NCI-H187 treated with DMSO at 0.1 percent for 48 hours (cell line): ENCODE measurements at places on chromosomes 13 and 19.

DNA sequence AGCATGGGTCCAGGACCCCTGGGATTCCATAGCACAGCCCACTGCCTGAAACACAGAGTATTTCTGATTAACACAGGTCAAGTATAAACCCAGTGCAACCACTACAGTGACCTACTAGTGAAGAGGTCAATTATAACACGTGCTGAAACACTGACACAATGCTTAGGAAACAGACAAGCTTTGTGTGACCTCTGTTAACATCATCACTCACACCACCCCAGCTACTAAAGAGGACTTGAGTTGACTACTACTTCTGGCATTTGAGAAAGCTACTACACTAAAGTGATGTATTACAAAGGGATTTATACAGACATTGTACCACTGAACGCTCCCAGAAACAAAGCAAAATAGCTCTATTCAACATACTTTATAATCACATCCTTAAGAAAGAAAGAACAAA lies 1935.9 kb upstream of the PCDH20 start:
- DNase-seq, result no peak

- DNase-seq, result no peak
Measured at GRCh38 chr13:73966331-73966730, 167.9 kb downstream of the KLF12 start.

DNA sequence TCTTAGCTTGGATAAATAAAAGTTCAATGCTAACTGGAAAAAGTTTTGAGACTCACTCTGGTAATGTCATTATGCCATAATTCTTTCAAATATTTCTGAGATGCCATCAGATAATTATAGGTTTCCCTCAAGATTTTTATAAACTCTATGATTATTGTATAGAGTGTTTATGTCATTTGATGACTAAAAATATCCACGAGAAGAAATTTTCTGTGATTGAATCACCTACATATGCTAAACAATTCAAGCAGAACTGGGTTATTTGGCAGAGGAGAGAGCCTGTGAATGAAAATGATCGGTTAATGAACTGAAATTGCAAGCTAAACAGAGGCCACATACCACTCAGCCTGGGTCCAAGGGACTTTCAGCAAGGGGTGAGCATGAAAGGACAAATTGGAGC lies 92.6 kb upstream of the TSC22D1 start:
- no peak for DNase-seq

DNA sequence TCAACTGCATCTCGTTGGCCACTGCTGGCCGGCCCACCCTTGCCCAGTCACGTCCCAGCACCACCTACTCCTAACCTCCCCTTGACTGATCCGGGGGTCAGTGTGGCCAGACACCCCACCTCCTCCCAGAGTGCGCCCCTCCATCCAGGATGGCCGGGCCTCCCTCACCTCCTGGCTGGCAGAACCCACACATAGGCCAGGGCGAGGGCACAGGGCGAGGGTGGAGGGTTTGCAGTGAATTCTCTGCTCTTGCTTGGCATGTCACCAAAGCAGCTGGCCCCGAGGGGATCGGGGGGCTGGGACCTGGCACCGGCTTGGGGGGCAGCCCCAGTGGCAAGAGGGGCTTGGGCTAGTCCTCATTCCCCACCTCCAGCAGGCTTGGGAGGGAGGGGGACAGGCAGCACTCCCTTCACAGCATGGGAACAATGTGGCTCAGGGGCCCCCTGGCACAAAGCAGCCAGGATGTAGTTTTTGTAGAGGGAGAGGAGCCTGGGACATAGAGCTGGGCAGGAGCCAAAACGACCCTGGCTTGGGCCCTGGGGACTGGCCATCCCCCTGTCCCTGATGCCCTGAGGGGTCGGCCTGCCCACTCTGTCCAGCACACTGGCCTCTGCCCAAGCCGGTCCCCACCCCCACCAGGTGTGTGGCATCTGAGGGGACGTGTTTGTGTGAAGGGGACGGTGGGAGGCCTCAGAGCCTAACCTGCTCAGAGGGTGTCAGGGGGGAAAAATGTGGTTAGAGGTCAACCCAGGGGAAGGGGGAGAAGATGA lies 28.5 kb upstream of the ASF1B start:
- no peak for DNase-seq

- DNase-seq, result no peak
Measured at GRCh38 chr19:12786141-12786870, 5.0 kb upstream of the JUNB start.

DNA sequence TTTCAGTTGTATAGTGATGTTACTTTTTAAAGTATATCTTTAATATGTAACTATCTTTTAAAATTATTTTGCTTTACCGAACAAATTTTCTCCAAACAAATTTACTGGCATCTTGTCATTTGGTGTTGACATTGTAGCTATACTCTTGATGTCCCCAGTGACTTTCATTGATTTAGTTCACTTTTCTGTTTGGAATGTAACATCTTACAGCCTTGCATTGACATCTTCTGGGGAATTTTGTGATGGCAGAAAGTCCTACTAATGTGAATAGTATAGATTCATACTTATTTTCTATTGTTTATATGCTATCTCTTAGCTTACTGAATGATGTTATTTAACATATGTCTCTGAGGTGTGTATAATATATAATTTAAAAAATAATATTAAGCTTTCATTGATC lies 800.9 kb upstream of the ATXN8OS start:
- DNase-seq, result no peak

DNA sequence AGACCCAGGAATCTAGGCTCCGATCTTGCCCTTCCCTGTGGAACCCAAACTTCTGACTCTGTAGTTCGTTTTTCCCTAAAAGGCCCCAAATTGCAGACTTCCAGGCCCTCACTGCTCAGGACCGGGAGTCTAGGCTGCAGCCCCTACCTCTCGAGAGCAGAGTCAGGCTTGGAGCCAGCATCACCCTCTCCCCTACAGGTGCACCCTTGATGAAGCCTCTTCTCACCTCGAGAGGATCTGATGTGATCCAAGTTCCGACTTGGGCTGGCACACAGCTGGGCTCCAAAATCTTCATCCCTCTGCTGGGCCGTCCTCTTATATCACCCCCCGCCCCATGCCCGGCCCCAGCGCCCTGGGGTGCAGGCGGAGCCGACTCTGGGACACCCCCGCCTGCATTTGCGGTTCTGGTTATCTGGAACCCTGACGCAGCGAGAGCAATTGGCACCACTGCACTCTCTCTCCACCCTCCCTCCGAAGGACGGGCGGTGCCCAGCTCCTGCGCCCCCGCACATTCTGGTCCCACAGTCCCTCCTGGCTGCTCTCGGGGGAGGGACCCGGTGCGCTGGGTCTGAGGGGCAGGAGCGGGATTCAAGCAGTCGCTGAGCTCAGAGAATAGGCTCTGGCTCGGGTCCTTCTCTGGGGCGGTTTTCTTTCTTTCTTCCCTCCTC lies at the start of gene KLK7:
TSS of gene KLK7 (minus strand) at position 293 of the 668 bp plus-strand sequence. CDS start 1,518 bp downstream, outside the sequence.
- DNase-seq, result no peak

DNA sequence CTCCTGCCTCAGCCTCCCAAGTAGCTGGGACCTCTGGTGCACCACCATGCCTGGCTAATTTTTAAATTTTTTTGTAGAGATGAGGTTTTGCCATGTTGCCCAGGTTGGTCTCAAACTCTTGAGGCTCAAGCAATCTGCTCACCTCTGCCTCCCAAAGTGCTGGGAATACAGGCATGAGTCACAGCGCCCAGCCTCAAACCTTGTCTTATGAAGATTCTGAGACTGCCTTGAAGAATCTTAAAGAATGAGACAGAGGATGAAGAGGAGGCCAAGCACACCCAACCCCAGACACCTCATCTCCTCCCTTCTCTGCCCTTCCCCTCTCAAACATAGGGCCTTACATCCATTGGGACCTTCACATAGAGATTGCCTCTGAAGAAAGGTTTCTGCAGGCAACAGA lies 179.7 kb downstream of the ABCC4 start:
- no peak for DNase-seq

DNA sequence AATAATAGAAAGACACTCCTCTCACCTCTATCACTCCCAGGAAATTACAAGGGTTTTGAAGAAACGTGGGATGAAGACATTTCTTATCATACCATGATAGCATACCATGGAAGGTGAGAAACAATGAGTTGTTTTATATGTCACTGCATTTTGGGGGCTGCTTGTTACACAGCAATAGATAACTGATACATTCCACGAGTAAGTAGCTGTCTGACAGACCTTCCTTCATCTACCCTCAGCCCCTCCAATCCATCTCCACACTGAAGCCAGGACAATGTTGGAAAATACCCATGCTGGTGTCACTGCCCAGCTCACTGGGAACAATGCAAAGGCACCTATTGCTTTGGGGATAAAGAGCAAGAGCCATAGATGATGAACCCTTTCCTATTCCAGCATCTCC lies 68.9 kb upstream of the USP29 start:
- DNase-seq, result no peak

DNA sequence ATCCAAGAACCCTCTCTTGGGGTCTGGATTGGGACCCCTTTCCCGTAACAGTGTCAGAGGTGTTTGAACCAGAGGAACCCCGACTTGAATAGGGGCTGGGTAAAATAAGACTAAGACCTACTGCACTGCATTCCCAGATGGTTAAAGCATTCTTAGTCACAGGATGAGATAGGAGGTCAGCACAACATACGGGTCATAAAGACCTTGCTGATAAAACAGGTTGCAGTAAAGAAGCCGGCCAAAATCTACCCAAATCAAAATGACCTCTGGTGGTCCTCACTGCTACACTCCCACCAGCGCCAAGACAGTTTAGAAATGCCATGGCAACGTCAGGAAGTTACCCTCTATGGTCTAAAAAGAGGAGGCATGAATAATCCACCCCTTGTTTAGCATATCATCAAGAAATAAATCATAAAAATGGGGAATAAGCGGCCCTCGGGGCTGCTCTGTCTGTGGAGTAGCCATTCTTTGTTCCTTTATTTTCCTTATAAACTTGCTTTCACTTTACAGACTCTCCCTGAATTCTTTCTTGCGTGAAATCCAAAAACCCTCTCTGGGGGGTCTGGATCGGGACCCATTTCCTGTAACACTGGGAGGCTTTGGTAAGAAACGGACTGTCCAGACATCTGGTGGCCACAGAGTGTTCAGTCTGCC lies 4.4 kb upstream of the SIN3B start:
- no peak for DNase-seq

DNA sequence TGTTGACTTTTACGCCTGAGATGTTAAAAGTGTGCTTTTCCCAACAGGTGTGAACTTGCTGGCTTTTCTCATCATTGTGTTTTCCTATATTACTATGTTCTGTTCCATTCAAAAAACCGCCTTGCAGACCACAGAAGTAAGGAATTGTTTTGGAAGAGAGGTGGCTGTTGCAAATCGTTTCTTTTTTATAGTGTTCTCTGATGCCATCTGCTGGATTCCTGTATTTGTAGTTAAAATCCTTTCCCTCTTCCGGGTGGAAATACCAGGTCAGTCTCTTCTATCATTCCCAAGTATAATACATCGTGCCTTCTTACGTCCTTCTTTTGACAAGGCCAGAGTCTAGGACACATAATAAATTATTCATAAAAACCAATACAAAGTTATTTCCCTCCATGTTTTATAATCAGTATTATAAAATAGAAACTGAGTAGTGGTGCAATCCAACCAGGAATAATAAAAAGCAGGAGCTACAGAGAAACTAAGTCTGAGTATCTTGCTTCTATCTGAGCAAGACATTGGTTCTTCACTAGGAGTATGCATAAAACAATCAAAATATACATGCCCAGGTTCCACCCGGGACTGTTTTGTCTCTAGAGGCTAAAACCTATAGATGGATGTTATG lies 57.9 kb downstream of the RXFP2 start:
- no peak for DNase-seq

- no peak for DNase-seq
Measured at GRCh38 chr19:28176193-28176592, 1036.8 kb downstream of the UQCRFS1 start.
